ENCODE measurements at places on chromosomes 12 and 14.

DNA sequence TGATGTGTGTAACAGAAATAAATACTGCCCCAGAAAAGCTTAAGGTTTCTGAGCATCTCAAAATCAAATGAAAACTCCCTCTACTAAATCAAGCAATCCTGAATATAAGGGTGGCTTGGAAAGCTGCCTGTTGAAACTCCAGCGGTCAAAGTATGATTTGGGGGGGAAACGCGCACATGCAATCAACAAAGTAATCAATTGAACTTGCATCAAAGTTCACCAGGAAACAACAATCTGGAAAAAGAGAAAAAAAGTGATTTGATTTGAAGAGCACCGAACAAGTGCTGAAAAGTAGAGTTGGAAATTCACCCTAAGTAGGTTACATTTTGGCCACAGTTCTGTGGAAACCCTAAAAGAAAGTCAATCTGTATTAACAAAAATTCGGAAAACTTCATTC, 700 bp downstream of the CNIH1 start:
- DNase-seq = no peak

DNA sequence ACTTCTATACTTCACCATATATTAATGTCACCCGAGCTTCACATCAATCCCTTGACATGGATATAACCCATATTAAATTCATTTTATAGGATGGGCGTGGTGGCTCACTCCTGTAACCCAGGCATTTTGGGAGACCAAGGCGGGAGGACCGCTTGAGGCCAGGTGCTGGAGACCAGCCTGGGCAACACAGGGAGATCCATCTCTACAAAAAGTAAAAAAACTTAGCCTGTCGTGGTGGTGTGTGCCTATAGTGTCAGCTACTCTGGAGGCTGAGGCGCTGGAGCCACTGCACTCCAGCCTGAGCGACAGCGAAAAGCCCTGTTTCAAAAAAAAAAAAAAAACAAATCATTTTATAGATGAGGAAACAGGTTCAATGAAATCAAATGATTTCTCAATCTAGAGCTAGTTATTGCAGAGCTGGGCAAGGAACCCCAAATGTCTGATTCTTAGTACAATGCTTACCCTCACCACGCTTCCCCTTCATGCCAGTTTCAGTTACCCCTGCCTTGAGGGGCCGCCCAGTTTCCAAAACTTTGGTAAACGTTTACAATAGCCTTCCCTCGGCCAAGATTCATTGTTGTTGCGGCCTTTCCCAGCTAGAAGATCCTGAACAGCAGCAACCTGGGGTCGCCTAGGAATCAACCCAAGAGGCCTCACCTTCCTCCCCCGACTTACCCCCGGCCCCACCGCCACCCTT, 751 bp downstream of the PSMB5 start:
- DNase-seq = no peak

GRCh38 chr12:6858799-6859198, 6.8 kb downstream of the USP5 start:
- no peak for DNase-seq

DNA sequence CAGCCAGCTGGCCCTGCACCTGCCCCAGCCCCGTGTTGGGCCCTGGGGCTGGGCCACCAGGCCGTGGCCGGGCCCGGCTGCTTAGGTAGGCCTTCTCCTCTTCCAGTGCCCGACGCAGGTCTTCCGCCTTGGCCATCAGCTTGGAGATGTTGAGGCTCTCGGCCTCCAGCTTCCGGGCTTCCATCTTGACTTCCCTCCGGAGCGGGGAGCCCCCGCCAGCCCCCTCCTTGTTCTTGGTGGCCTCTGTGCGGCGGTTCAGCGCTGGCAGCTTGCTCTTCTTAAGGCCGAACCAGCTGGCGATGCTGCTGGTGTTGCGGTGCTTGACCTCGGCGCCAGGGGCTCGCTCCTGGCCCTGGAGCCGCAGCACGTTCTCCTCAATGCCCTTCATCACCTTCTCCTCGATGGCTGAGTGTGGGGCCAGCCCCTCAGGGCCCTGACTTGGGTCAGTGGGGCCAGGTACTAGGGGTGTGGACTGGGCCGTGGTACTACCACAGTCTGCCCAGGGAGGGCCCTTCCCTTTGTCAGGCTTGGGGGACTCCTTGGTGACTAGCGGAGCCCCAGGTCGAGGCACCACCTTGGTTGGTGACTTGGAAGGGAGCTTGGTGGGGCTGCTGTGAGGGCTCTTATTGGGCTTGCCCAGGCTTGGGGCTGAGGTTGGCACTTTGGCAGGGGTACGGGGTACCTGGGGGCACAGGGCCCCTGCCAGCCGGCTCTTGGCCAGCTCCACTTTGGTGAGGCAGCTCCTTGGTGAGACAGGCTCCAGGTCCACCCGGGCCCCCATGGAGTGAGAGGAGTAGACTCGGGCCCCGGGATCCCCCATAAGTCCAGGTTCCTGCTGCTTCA, 33.2 kb downstream of the NCKAP5L start:
- no peak for DNase-seq

DNA sequence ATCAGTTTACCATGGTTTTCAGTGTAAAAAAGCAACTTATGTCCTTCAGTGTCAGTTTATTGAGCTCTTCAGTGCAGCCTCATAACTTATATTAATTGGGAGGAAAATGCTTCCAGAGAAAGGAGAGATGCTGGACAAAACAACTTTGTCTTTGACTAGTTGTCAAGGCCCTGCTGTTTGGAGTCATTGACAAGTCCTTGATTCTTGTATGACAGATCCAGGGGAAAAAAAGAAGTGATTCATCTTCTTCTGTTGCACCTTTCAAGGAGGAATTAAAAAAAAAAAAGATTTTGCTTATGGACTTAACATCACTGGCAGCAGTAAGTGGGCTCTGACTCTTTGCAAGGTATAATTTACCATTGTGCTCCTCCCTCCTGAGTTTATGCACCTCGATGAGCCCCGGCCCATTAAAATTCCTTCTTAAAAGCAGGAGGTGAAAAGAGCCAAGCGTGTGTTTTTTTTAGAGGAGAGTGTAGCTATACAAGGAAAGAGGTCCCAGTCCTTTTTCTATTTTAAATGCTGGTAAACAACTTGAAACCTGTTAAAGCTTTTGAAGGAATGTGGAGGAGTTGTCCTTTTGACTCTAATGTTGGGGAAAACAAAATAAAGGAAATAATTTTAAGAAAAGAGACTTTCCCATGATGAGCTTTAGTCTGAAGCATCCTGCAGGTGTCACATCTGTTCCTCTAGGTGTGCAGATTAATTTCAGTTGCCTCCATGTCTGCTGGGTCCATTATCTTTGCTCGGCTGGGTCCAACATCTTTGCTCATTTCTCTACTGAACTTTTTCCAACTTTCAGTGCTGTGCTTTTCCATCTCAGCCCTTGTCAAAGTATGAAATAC, 431.6 kb downstream of the RAD51B start:
- DNase-seq = no peak
